DMS53 (cell line): ENCODE measurements at places on chromosomes 1 and 21.

- DNase-seq: no peak
Observed at GRCh38 chr1:236692742-236693141, 6.4 kb downstream of the ACTN2 start.

- DNase-seq: peak; percentile 91
Observed at GRCh38 chr1:226001963-226002666, 3.0 kb upstream of the SDE2 start.

- DNase-seq: no peak
Observed at GRCh38 chr1:217892750-217893149, 261.6 kb downstream of the SPATA17 start.

DNA sequence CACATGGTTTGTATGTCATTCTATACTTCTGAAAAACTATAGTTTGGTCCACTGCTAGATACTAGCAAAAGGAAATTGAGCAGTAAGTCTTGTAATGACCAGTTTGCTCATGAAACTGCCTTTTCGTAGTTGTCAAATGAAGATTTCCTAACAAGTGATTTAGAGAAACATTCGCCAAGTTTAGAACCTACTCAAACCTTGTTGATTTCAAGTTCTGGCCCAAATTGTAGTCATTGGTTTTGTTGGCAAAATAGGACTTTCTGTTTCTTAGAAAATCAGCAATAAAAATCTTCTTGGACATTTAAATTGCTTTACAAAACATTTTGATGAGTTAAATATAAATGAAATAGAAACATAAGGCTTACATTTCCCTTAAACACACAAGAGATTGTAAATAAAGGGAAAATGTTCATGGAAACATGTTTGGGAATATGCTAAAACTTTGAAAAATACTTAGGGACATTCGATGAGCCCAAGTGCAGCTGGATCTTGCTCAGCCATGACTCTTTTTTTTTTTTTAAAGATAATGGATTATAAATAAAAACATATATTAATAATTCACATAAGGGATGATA is 178.5 kb upstream of the LYPLAL1 start:
- DNase-seq: no peak

DNA sequence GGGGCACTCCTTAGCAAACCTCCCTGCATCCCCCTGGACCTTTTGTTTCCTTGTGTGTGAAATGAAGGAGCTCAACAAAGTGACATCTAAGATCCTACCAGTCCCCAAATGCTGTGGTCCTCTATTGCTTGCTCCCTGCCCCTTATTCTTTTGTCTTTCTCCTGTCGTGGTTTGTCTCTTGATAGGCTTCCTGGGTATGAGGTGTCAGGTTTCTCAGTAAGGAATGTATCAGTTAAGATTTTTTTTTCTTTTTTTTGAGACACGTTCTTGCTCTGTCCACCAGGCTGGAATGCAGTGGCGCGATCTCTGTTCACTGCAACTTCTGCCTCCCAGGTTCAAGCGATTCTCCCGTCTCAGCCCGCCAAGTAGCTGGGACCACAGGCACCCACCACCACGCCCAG is 16.8 kb downstream of the CNIH3 start:
- DNase-seq: no peak

DNA sequence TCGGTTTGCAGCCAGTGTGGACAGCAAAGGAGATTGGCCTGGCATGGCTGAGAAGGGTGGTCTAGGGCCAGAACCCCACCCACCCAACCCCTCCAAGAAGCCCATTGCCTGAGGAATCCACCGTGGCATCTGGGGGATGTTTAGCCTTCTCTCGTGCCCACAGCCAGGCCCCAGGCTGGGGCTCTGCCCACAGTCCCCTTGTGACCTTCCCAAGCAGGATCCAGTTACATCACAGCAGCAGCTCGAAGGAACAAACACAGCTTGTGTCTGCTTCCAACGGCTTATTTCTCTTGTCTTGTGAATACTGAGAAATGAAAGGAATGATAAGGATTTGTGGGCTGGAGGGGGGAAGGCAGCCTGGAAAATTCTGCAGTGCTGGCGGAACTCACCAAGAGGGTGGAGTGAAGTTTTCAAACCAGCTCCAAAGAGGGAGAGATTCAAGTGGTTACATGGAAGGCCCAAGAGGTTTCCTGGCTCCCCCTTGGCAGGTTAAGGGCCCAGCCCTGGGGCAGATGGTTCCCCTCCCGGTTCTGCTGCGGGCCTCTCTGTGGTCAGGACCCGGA is 61.6 kb downstream of the DHRS3 start:
- DNase-seq: no peak

DNA sequence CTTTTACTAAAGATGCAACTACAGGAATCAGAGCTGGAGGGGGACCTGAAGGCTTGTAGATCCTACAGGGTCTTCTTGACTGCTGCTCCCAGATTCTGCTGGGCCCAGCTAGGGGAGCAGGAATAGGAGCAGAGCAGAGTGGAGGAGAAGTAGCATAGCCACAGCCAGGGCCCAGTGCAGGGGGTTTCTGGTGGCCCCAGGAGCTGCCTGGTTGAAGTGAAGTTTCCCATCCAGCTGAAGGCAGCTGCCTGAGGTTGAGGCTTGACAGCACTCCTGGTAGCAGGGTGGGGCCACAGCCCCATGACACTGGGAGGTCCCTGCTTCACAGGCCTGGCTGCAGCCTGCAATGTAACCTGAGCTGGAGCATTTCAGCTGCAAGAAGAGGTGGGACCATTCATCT is 2.0 kb upstream of the INPP5B start:
- DNase-seq: no peak

DNA sequence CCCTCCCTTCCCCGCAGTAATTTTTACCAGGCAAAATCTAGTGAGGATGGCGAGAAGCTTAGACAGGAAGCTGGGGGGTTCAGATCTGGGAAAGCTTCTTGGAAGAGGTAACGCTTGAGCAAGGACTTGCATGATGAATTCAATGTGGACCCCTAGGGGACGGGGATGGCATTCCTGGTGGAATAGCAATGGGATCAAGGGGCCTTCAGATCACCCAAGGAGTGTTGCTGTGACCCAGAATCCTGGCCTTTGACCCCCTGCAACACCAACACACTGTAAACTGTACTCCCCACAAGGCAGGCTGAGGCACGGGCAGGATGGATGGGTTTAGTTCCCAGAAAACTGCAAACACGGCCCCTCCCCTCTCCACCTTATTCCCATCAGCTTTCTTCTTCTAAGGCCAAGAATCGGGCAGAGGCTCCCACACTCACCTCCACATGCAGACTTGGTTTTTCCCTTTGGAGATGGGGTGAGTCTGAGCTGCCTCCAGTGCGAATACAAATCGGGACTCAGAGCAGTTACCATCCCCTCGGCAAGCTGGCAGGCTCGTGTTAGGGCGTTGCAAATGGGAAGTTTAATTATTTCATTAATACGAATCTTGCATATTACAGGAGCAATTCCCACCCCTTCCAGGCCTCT is 20.1 kb downstream of the DISP3 start:
- DNase-seq: no peak

GRCh38 chr1:175978926-175979325 is 228.2 kb downstream of the COP1 start:
- no peak for DNase-seq

- DNase-seq: no peak
Observed at GRCh38 chr1:159920651-159921050, 4.7 kb downstream of the TAGLN2 start.

- DNase-seq: peak; percentile 94
Observed at GRCh38 chr1:162873671-162874666, 13.0 kb upstream of the CCDC190 start.

DNA sequence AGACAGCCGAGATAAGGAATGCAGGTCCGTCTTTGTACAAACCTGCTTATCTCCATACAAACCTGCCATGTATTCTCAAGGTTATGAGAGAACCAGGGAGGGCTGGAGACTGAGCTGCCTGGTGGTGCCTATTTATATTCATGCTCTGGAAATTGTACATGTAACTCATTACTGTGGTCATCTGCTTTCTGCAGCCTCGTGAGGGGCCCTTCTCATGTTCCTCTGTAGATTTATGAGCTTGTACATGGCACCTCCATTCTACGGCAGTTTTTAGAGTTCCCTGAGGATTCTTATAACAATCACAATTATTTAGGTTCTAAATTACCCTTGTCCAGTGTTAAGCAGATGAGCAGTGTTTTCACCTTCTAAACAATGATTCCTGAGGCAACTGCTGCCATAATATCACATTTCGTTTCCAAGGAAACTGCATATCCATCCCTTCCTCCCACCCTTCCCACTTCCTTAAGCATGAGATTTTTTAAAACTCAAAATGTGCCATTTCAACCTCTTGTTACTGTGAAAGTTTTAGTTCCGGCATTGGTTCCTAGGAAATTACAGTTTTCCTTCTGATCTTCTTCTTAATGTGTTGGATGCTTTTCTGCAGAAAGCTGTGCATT is 112.1 kb downstream of the ST6GALNAC3 start:
- no peak for DNase-seq

GRCh38 chr1:116403496-116404136 is 30.6 kb downstream of the ATP1A1 start:
- DNase-seq: no peak

- peak; percentile 37 for DNase-seq
Observed at GRCh38 chr1:78070758-78071157, 25.0 kb downstream of the GIPC2 start.

- peak; percentile 25 for DNase-seq
Observed at GRCh38 chr1:234369784-234370183, 3.5 kb upstream of the COA6 start.

DNA sequence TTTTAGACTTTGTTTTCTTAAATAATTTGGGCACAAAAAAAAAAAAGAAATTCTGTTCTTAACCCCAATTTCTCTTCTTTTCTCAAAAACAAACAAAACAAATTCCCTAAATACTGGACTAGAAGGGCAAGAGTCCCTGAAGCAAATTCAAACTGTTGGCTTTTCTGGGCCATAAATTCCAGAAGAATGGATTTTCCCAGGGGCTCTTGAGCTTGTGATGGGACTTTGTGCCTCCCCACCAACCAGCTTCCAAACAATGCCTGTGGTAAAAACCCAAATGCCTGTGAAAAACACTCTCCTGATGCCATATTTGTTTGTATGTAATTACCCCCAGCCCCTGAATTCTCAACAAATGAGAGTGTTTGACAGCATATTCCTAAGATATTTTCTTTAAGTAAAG is 55.4 kb downstream of the SGIP1 start:
- DNase-seq: no peak

- no peak for DNase-seq
Observed at GRCh38 chr1:109322974-109323373, 16.2 kb upstream of the MYBPHL start.

DNA sequence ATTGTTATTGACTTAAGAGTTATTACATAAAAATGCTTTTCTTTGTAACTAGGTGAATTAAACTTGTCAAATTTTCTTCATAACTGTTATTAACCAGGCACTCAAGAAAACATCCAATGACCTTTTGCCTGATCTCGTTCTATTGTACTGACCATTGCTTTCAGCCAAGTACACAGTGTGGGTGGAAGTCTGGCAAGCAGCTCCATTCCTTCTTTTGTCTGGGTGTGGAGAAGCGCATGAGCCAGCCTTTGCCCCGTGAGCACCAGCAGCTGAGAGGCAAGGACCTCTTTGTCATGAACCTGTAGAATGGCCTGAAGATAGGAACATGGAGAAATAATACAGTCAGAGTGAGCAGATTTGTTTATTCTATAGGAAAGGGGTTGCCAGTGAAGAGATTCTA is 57.5 kb downstream of the IARS2 start:
- no peak for DNase-seq

- DNase-seq: no peak
Observed at GRCh38 chr1:101108111-101108500, 82.5 kb upstream of the DPH5 start.

DNA sequence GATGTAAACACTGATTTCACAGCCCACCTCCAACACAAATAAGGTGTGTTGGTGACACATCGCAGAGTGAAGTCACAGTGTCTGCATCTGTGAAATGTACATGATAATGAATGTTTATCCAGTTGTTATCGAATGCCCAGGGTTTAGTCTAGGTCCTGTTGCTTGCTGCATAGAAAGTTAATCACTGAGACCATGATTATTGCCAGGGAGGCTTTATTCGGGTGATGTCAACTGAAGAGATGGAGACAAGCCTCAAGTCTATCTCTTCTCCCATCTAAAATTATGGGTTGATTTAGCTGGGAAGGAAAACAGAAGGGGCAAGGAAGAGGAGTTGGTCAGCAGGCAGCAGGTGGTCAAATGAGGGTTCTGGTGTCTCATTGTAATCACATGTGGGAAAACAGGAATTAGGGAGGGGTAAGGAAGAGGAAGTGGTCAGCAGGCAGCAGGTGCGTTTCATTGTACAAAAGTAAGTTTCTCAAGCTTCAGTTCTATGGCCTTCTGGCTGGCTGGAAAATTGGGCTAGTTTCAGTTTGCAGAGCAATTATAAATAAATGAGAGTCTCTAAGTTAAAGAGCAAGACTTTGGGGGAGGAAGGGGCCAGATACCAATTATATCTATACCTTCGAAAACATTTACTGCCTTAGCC is 146.3 kb upstream of the DNAH14 start:
- peak; percentile 34 for DNase-seq

GRCh38 chr1:214327514-214327913 is 46.6 kb downstream of the SMYD2 start:
- peak; percentile 22 for DNase-seq

- peak; percentile 82 for DNase-seq
Observed at GRCh38 chr1:93681101-93681988, at the start of gene BCAR3. Gene BCAR3, minus strand, starts transcription at chr1:93681837. Its CDS starts 6,907 bp downstream, at chr1:93674930.

- peak; percentile 59 for DNase-seq
Observed at GRCh38 chr1:234709473-234710228, 99.7 kb upstream of the IRF2BP2 start.

DNA sequence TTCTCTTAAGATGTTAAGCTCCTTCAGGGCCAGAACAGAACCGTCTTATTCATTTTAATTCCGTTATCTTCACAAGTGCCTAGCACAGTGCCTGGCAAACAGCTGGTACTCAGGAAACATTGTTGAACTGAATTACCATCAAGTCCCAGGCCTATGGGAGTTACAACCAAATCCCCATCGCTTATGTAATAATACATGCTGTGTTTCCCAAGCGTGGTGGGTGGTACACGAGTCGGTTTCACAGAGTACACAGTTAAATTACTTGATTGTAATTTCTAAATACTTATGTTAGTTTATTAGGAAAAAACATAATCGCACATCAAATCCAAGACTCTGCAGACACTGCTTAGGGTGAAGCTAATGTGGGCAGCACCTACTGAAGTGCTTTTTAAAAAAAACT is 1.0 kb downstream of the ANGEL2 start:
- DNase-seq: no peak

DNA sequence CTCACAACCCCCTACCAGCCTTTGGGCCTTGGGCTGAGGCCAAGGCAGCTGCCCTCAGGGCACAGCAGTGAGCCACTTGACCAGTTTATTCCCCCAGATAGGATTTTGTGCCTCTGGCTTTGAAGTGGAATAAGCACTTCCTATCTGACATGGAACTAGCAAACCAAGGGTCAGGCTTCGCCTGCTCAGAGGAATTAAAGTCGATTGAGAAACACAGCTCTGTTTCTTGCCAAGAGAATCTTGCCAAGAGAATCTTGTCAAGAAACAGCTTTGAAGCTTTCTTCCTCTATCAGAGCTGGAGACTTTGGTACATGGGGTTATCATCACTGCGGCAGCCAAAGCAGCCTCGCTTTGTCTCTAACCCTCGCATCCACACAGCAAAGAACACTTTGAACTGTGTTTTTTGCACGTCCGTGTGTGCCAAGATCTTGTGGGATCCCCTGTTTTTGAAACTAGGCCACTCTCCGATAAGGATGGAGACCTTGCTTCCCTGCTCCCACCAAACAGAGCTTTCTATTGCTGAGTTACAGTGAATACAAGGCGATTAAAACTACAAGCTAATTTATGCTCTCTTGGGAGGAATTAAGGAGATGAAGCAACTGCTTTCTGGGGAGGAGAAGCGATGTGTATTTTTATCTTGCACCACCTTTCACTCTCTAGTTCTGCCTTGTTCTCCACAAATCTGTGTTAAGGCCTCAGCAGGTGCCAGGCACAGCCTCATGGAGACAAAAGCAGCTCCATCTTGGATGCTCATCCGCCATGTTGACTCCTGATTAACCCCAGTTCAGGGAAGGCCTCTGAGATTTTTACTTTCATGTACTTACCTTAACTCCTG is 67.3 kb downstream of the RHOU start:
- DNase-seq: no peak
